ENCODE measurements at places on chromosomes 16 and 17.

- no peak for DNase-seq
Measured at GRCh38 chr17:80408872-80409271, 6.1 kb upstream of the ENDOV start.

GRCh38 chr17:48021934-48022333 is 15.7 kb downstream of the COPZ2 start:
- DNase-seq: no peak

GRCh38 chr17:29914819-29915537 is 15.1 kb downstream of the SSH2 start:
- no peak for DNase-seq

DNA sequence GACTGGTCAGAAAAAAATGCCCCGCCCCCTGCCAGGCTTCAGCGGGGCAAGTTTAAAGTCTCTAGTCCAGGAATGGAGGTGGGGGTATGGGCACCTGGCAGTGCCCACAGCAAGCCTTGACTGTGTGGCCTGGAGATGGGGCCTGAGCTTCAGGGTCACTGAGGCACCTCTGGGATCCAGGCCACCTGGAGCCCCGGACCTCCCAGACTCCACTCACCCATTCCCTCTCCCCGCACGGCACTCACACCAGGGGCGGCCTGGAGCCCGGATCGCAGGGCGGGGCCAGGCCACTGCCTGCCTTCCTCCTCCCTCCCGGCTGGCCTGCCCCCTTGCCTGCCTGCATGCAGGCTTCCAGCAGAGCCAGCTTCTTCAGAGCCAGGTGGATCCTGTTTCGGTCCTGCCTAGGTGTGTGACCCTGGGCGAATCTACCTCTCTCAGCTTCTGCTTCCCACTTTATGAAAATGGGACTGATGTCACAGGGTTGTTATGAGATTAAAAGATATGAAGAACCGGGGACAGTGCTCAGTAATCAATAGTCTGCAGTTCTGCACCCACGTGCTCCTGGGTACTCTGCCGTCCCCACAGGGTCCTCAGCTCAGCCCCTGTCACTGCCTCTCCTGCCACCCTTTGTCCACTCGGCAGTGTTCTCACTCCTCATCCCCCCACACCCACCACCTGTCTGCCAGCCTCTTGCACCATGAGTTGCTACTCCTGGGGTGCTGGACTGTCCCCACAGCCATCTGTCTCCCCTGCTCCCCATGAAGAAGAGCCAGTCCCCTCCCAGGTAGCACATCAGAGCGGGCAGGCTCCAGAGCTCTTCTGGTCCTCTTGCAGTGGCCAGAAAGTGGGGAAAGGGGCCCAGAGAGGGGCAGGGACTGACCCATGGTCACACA is 1.2 kb upstream of the TCAP start:
- no peak for DNase-seq

GRCh38 chr16:79871906-79872305 is 271.4 kb upstream of the MAF start:
- DNase-seq: no peak

- no peak for DNase-seq
Measured at GRCh38 chr17:42270596-42270995, 5.6 kb downstream of the STAT5B start.

DNA sequence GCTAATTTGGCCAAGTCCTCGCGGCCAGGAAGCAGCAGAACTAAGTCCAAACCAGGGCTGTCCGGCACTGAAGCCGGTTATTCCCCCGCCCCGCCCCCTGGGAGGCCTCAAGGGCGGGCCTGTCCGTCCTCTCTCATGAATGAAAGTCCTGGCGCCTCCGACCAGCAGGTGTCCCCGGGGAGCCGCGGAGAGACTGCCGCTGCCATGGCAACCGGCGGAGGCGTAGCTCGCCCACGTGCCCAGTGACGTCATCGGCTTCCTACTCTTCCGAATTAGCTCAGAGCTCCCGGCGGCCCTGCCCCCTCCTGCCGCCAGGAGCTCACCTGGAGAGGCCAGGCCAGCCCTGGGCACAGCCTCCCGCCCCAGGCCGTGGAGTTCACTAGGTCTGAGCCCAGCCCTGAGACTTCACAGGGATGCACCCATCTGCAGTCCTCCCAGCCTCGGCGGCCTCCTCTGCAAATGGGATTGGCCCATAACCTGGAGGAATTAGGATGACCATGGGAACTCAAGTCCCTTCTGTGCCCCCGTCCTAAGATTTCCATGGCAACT is 1.3 kb downstream of the SPATA2L start:
- DNase-seq: peak; percentile 89

DNA sequence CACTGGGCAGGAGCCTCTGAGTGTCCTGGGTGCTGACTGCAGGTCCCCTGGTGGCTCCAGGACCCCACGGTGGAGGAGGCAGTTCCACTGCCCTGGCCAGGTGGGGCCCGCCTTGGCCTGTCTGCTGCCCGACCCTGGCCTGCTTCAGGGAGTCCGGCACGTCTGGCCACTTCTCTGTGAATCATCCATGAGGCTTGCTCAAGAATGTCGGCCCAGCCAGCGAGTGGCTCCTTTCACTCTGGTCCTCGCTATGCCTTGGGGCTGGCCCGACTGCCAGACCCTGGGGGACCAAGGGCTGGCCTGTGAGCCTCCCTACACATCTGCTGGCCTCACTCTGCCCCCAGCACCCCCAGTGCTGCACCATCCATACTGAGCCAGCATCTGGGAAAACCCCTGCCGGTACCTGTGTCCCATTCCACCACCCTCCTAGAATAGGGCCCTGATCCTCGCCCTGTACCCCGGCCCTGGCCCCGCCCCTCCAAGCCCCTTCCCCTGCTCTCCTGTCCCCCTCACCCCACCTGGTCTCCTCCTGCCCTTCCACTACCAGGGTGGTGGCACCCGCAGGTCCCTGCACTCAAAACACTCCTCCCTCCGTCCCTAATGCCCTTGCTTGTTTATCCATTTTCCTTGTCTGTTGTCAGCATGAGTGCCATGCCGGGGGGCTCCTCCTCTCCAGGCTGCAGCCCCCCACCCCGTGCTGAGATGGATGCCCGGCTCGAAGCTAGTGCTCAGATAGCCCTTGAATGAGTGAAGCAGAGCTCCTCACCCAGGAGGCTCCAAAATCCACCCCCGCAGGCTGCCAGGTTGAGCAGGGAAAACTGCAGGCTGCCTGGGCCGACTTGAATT is 35.5 kb downstream of the ADCY7 start:
- DNase-seq: no peak

GRCh38 chr17:45287526-45288500 is 25.9 kb upstream of the SPATA32 start:
- DNase-seq: no peak

- DNase-seq: no peak
Measured at GRCh38 chr17:924711-925475, 54.7 kb downstream of the NXN start.

- no peak for DNase-seq
Measured at GRCh38 chr17:17740615-17741348, 59.5 kb downstream of the RAI1 start.

DNA sequence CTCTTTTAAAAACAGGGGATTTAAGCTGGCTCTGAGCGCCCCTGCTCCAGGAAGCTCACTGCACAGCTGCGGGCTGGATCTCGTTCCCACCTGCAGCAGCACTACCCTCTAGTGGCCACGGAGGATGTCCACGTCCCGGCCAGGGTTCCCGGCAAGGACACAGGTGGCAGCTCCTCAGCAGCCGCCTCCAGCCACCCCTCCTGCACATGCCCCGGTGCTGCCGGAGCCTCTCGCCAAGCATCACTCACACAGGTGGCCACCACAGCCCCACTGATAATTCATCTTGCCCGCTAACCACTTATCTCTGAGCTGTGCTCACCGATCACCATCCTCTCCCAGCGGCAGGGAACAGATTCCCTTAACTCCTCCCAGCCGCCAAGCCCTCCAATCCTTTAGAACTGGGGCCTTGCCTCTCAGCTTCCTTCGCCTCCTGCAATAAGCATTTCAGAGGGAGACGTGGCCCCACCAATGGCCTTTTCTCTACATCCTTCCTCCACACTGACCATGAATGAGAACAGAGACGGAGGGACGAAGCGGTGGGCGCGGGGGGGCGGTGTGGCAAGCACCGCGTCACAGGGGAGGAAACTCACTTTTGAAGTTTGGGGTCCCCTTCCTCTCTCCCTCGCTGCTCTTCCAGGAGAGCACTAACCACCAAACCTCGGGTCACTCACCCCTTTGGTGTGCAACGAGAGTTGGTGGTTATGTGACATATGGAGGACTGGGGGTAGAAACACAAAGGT is 222.1 kb downstream of the RBFOX3 start:
- DNase-seq: no peak

- DNase-seq: peak; percentile 54
Measured at GRCh38 chr16:27867122-27868110, 196.1 kb downstream of the GSG1L start.

DNA sequence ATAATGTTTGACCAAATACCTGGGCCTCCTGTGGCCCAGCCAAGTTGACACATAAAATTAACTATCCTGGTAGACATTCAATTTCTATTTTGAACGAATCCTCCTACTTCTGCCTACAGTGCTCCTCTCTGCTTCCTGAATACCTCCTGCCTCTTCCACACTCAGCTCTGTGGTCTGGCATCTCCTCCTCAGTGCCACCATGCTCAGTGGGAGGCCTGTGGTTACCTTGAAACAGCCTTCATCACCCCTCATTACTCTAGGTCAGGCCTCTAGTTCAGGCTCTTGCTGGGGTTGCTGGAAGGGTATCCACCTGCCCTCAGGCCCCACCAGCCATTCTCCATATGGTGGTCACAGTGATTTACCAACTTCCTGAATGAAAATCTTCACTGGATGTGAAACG is 5.1 kb downstream of the LYRM9 start:
- DNase-seq: no peak

GRCh38 chr16:19601083-19601976 is 45.8 kb downstream of the VPS35L start:
- no peak for DNase-seq

- DNase-seq: no peak
Measured at GRCh38 chr17:70208825-70209555, 39.7 kb downstream of the KCNJ2 start.

DNA sequence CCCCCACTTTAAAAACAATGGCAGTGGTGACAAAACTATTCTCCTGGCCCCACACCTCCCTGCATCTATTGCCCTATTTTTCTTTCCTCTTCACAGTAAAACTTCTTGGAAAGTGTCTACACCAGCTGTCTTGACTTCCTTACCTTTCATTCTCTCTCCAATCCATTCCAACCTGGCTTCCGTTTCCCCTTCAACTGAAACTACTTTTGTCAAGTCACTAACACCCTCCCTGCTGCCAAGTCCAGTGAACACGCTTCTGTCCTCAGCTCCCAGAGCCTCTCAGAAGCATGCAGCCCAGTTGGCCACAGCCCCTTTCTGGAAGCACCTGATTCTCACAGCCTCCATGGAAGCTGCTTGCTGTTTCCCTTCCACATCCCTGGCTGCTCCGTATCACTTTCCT is 4.0 kb upstream of the SCN4A start:
- DNase-seq: no peak

DNA sequence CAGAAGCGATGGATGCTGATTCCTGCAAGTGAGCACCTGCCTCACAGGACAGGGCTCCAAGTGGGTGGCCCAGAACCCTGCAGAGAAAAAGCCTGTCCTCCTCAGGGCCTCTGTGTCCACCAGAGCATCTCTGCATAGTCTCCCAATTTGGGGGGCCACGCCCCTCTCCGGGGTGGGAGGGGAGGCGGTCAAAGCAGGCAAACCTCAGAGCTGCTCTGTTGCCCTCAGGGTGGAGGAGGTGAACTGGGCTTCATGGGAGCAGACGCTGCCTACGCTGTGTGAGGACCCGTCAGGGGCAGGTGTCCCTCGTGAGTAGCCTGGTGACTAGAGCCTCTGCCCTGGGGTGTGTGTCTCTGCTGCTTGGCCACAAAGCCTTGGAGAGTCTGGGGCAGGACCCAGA is 19.3 kb downstream of the TRPV2 start:
- no peak for DNase-seq

GRCh38 chr16:25064937-25065336 is 46.6 kb upstream of the LCMT1 start:
- no peak for DNase-seq

DNA sequence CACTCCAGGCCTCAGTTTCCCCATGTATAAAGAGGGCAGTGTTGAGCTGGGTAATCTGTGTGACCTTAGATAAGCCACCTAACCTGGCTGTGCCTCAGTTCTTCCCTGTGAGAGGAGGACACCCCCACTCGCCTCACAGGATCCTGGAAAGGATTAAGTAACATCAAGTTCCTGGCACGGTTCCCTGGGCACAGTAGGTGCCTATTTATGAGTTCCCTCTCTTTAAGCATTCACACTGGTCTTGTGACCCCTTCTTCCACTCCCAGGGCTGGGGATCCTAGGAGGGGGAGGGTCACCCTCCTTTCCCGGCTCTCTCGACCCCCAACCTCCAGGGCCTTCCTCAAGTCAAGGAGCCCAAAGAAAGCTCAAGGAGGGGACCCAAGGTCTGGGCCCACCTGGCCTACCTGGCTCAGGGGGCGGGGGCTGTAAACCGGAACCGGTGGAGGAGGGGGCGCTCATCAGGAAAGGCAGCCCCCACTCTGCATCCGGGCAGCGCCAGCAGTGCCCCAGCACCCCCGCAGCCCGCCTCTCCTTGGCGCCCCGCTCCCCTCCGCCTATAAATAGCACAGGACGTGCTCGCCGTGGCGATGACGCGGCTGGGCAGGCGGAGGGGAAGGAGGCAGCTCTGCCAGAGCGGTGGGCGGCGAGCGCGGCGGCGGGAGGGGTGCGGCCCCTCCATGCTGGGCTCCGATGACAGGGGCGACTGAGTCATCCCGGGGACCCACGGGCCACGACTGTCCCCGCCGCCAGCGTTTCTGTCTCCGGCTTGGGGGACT is 9.4 kb downstream of the RPL19 start:
- DNase-seq: no peak

DNA sequence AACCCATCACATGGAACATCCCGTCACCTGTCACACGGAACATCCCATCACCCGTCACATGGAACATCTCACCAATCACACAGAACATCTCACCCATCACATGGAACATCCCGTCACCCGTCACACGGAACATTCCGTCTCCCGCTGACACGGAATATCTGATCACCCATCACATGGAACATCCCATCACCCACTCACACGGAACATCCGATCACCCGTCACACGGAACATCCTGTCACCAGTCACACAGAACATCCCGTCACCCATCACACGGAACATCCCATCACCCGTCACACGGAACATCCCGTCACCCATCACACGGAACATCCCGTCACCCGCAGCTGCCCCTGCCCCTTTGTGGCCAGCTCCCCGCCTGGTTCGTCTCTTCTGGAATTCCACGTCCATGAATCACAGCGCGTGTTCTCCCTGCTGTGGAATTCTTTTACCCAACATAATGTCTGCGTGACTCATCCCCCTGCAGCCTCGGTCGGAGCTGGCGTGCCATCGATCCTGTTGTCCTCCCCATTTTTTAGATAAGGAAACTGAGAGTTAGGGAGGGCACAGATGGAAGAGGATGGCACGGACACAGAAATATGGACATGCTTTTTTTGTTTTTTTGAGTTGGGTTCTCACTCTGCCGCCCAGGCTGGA is 5.6 kb downstream of the CPNE7 start:
- DNase-seq: no peak

DNA sequence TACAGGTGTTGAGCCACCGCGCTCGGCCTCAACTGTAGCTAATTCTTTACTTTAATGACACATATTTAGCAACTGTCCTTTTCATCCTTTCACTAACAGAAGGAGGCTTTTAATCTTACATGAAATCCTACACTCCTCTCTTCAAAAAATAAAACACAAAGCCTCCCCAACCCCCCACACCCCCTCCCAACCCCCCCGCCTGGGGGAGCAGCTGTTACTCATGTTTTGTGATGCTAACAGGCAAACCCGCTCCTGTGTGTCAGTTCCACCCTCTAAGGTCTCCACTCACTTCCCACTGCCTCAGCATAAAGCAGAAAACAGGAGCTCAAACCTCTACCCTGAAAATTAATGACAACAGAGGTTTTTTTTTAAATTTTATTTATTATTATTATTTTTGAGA is 55.4 kb upstream of the SLC25A19 start:
- DNase-seq: no peak
